ENCODE measurements at places on chromosomes 5 and 9.

- DNase-seq = no peak
Measured at GRCh38 chr9:128175102-128175563, 15.1 kb downstream of the BBLN start.

GRCh38 chr9:120724757-120725400 lies 10.6 kb upstream of the MEGF9 start:
- DNase-seq = no peak

GRCh38 chr9:87088192-87088591 lies 140.9 kb upstream of the GAS1 start:
- DNase-seq = no peak

DNA sequence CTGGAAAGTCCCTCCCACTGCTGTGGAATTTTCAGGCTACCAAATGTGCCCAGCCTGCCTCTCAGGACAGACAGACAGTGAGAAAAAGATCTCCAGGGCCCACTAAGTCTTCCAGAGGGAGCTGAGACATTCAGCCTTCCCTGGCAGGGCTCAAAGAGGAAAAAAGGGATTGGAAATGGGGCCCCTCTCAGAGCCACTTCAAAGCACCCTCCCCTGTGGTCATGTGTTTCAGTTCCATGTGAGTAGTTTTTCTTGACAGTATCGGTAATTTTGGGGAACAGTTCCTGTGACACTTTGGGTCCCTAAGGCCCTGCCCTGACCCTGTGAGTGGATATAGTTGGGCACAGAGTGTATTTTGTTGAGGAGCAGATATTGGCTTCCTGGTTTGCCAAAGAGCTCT lies 25.0 kb downstream of the LARP1 start:
- DNase-seq = no peak

DNA sequence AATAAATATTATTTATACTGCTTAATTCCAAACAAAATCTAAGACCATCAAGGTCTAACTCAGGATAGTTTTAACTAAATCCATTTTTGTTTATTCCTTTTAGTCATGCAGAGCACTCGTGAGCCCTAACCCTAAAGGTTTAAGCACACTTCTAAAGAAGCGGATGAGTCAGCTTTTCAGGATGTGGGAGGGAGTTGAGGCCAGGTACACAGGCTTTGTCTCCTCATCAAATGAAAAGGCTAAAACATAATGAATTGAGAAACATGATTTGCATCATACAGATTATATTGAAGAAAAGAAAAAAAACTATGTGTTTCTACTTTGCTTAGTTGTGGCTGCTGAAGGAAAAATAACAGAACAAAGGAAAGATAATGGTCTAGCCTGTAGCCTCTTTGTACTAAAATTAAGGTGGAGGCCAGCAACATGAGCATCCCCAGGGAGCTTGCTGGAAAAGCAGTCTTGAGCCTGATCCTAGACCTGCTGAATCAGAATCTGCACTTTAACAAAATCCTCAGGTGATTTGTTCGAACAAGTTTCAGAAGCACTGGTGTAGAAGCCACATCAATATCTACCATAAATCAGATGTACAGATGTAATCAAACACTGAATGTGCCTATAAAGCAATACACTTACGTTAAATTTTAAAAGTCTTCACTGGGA lies 21.1 kb upstream of the ISCA1 start:
- no peak for DNase-seq

DNA sequence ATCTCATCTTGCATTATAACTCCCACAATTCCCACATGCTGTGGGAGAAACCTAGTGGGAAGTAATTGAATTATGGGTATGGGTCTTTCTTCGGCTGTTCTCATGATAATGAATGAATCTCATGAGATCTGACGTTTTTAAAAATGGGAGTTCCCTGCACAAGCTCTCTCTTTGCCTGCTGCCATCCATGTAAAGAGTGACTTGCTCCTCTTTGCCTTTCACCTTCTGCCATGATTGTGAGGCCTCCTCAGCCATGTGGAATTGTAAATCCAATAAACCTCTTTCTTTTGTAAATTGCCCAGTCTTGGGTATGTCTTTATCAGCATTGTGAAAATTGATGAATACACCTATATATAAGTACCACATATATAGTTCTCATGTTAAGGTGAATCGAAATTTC lies 961.7 kb upstream of the COX7C start:
- DNase-seq = no peak

GRCh38 chr9:108621991-108622855 lies 233.6 kb downstream of the ACTL7B start:
- DNase-seq = no peak

DNA sequence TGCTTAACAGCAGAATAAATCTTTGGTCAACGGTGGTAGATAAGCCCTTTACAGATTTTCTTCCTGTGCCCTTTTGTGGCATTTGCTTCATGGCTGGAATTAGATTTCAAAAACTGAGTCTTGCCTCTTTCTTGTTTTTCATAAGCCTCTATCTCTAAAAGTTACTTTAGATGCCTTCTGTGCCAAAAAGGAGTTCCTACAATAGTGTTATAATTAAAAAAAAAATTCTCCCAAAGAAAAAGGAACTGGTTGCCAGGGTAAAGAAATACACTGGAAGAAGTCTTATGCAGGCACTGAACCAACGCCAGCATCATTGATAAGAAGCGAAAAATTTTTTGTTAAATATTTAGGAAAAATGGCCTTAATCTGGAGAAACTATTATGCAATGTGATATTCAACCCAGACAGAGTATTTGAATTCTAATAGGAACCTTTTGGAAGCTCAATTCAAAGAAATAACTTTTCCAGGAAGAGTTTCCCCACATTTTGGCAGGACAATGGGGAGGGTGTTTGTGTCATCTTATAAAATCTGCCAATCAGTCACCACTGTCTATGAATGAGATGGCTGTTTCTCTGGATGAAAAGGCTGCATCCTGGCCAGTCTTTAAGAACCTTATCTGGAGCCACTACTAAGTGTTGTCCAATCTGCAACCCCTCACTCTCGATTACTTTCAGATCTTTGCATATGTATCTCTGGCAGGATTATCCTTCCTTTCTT lies 608.1 kb downstream of the PDE4D start:
- no peak for DNase-seq

DNA sequence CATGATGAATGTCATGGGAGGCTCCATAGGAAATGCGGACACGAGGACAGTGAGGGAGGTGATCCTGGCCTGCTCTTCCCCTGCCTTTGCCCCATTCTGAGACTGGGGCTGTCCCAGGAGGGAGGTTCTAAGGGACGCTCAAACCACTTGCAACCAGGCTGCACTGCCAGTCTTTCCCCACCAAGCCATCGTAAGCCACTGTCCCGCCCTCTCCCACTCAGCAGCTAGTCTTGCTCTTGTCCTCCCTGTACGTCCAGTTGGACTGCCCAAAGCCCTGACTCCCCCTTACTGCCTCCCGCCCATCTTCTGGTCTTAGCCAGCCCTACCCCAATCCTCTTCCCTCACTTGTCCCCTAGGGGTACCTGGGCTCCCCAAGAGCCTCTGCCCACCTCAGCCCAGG lies 115.7 kb downstream of the FSTL4 start:
- no peak for DNase-seq

DNA sequence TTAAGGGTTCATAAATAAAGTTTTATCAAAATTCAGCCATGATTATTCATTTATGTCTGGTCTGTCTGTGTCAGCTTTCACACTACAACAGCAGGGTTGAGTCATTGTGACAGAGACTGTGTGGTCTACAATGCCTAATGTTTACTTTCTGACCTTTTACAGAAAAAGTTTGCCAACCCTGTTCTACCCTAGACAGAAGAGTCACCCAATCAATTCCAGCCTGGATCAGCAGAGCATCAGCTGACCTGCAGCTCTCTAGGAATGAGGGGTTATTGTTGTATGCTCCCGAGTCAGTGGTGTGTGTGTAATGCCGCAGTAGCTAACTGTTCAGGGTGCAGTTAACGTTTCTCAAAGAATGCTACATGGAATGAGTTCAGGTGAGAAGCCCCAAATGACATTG lies 87.3 kb downstream of the HRH2 start:
- DNase-seq = no peak

- DNase-seq = no peak
Measured at GRCh38 chr9:82761027-82761426, 301.9 kb downstream of the RASEF start.

DNA sequence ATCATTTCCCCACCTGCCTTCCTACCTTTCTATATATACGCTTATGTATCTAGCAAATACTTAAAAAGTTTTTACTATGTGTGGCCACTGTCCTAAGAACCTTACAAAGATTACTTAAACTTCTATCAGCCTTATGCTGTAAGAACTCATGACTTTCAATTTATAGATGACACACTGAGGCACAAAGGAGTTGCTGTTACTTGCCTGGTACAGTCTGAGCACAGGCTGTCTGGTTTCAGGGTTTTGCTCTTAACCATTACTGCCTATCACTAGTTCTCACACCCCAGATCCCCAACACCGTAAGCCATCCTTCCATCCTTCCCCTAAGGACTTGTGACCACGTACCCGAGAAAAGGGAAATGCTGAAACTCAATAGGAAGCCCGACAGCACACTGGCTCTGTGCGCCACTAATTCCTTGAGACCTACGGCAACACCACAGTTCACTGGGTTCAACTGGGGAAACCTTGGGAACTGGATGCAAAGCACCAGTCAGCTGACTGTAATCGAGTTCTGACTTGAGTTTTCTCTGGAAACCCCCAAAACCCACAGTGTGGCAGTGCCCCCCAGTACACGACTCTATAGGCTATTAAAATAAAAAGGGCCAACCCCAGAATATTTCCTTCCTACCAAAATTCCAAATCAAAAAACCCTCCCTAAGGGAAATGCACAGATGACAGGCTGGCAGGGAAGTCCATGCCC lies 56.0 kb downstream of the AUH start:
- DNase-seq = no peak

DNA sequence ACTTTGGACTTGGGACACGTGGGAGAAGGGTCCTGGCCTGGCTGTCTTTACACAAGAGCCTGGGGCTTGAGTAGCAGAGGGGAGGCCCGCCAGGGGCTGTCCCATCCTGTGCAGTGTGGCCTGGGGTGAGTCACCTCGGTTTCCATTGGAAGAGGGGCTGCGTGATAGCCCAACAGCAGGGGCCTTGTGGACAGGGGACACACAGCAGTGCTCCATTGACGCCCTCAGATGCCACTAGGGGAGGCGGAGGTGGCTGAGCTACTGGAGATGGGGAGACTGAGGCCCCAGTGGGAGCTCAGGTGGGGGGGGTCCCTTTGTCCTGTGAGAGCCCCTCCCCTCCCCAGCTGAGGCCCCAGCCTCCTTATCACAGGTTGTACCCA lies 50.0 kb upstream of the RNU6ATAC start:
- DNase-seq = no peak

- DNase-seq = peak; percentile 24
Measured at GRCh38 chr5:1445313-1445688, at the start of gene SLC6A3. TSS of gene SLC6A3 (minus strand) at chr5:1445440. CDS start at chr5:1443197, 2,243 bp downstream.

GRCh38 chr9:114481789-114482188 lies 23.5 kb downstream of the WHRN start:
- DNase-seq = no peak

DNA sequence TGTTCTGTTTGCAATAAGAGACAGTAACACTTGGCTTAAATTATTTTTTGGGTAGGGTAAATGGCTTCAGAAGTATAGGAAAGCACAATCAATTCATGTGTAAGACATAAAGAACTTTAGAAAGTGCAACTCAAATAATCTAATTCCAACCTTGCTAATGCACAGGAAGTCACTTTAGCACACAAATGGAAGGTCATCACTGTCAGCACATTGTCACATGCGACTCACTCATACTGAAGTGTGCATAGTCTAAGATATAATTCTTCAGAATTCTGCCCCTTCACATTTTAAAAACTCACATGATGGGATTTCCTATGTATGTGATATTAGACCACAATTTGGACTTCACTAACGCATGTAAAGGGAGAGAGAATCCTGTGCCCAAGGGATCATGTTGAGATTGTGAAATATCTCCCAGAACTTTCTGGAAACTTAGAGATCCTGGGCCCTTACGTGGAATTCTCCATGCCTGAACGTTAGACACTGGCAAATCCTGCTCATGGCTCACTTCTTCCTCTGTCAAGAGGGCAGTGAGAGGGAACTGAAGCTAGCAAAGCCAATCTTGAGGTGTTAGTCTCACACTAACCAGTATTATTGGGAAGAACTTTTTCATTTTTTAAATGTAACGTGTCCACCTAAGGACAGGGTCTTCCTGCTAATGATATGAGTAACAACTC lies 403.2 kb upstream of the PTGER4 start:
- DNase-seq = no peak

GRCh38 chr5:124745007-124745927 lies 1.2 kb downstream of the ZNF608 start:
- DNase-seq = no peak

DNA sequence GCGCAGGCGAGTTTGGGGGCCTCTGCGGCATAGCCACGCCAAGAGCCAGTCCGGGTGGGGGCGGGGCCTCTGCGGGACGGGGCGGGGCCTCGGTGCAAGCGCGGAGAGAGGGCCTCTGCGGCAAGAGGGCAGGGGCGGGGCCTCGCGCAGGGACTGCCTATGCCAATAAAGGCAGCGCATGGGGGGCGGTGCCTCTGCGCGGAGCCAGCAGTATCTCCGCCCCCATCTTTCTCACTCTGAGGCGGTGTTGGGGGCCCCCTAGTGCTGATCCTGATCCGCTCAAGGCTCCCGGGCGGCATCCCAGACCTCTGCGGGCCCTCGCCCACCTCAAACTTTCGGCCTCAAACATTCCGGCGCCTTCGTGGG lies 9.2 kb upstream of the GPRIN1 start:
- DNase-seq = peak; percentile 62

DNA sequence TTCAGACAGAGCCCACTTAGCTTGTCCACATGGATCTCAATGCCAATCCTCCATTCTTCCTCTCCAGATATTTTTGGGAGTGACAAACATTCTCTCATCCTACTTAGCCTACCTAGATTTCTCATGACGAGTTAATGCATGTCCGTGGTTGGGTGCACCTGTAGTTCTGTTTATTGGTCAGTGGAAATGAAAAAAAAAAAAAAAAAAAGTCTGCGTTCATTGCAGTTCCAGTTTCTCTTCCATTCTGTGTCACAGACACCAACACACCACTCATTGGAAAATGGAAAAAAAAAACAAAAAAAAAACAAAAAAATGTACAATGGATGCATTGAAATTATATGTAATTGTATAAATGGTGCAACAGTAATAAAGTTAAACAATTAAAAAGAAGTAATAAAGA lies 59.0 kb downstream of the BASP1 start:
- no peak for DNase-seq

DNA sequence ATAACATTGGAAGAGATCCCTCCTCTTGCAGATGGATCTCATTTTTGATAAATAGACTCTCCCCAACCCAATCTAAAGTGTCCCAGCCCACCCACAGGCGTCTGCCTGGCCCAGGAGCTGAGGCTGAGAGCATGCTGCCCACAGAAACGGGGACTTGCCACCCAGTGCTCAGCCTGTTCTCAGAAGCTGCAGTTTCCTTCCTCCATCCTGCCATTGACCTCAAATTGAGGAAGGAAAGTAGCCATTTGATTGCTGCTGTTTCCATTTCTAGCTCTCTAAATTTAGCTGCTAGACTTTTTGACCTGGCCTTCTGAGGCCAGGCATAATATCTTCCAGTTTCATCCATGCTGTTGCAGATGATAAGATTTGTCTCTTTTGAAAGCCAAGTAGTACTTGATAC lies 31.1 kb upstream of the FRMD3 start:
- no peak for DNase-seq

DNA sequence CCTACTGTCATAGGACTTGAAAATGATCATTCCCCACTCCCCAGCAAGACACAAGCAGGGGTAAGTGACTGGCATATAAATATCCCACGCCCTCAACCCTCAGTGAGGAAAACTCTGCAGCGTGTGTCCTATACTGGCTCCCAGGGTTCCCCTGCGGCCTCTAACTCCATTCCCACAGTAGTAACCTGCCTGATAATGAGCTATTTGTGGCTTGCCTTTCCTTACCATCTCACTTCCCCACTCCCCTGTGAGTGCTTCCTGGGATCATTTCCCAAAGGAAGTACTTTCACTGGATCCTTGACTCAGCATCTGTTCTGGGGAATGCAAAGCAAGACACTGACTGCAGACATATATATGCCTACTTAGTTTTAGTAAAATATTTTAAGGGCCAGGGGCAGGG lies 14.3 kb downstream of the CDC14B start:
- no peak for DNase-seq
